ENCODE measurements at places on chromosomes 3 and 15.

DNA sequence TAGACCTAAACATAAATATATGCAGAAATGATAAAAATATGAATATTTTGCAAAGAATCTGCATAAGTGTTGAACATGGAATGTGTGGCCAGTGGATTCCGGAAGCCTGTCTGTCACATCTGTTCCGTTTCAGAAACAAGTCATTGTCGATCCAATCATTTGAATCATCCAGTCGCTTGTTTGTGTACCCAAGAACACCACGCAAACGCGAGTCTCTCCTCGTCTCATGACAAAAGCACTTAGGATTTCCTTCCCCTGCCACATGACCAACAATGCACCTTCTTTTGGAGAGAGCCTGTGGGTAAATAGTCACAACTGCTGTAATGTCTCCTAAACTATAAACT, 80.2 kb downstream of the FMN1 start:
- DNase-seq: no peak
- H3K4me1 ChIP-seq: no peaks in the 10 kb centered on the region
- no peaks in the 10 kb centered on the region for H3K27me3 ChIP-seq

GRCh38 chr3:111744611-111745010, 114.5 kb upstream of the PHLDB2 start:
- DNase-seq: no peak
- H3K27me3 ChIP-seq: no peaks in the 10 kb centered on the region
- H3K4me3 ChIP-seq: no peak overlapping the region
- no peaks in the 10 kb centered on the region for H3K36me3 ChIP-seq
- no peak overlapping the region for H3K27ac ChIP-seq

DNA sequence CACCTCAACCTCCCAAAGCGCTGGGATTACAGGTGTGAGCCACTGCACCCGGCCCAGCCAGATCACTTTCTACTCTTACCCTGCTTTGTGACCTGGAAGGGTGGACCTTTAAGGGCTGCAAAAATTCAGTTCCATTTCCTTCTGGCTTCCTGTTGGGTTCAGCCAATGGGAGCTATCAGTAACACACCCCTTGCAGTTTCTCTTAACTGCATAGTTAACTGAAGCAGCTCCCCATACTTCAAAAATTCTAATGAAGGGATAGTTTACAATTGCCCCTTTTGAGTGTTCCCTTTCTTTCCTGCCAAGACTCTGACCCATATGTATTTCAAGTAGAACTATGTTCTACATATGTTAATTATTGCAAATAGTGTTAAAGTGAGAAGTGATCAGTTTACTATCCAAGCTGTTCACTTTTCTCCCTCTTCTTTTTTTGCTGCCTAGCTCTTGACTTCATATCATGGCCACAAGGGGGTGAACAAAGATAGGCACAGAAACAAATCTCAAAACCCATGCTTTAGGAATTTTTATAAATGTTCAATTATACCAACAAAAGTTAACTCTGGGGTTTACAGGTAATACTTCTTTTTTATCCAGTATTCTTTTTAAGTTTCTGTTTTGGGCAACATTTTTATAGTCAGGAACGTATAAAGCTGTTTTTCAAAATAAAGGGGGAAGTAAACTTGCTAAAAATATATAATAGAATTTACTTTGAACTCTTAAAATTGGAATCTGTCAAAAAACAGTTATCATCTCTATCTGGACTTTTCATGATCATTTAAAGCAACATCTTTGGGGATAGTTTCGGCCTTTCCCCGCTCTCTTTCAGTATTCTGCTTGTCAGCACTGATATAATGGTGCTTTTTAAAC, 8.1 kb downstream of the PGBD4 start:
- H3K4me3 ChIP-seq: no peak overlapping the region
- H3K27me3 ChIP-seq: no peaks in the 10 kb centered on the region
- DNase-seq: no peak
- no peaks in the 10 kb centered on the region for H3K36me3 ChIP-seq
- no peak overlapping the region for H3K27ac ChIP-seq

GRCh38 chr15:74821091-74821789, 5.2 kb upstream of the CPLX3 start:
- no peak overlapping the region for H3K27ac ChIP-seq
- H3K27me3 ChIP-seq: peaks cover 44% of the 10 kb centered on the region
- DNase-seq: no peak
- no peaks in the 10 kb centered on the region for H3K4me1 ChIP-seq
- H3K4me3 ChIP-seq: no peak overlapping the region

DNA sequence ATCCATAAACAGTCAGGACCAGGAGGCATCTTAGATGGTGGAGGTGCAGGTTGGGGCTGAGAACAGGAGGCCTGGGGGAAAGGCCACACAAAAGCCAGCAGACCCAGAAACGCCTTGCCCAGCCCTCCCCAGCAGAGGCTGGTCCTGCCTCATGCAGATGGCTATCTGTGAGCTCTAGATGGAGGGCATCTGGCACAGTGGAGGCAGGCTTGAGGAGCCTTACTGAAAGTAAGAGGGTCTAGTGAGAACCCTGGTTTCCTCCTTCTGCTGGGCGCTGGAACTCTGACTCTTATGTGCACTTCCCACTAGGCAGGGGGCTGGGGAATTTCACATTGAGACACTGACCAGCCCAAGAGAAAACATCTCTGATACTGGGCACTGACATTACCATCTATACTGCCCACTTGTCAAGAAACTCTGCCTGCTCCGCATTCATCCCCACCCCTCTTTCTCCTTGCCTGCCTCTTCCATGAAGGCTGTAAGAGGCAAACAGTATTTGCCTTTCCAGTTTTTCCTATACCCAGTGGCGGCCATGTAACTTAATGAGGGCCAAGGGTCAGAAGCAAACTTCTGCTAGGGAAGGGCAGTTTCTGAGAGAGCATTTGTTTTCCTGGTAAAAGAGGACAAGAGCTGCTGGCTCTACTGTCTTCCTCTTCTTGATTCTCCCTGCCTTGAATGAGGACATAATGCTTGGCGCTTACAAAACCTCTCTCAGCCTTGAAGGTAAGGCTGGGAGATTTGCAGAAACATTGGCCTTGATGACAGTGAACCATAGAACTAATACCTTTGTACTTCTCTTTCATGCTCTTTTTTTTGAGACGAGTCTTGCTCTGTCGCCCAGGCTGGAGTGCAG, 4.4 kb upstream of the SCN5A start:
- H3K27me3 ChIP-seq: peaks cover 56% of the 10 kb centered on the region
- H3K27ac ChIP-seq: no peak overlapping the region
- no peaks in the 10 kb centered on the region for H3K4me1 ChIP-seq
- no peaks in the 10 kb centered on the region for H3K36me3 ChIP-seq

- H3K4me1 ChIP-seq: no peaks in the 10 kb centered on the region
- DNase-seq: no peak
- no peak overlapping the region for H3K27ac ChIP-seq
- no peaks in the 10 kb centered on the region for H3K36me3 ChIP-seq
- H3K4me3 ChIP-seq: no peak overlapping the region
Measured at GRCh38 chr3:98326105-98326893, 27.4 kb upstream of the OR5K4 start.

DNA sequence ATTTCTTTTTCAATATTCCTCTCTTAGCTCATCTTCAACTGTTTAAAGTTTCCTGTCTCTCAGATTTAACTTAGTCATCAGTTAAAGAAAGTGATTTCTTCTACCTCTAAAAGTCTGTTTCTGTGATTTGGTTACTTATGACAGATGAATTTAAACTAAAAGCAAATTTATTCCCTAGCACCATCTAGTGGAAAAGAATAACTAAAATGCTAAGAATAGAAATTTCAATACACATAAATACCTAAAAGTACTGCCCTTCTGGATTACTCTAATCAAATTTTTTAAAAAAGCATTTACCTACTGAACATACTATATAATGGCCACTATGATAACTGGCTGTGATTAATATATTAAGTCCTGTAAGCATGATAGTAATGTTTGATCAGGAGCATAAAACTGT, 14.0 kb upstream of the ZCWPW2 start:
- no peaks in the 10 kb centered on the region for H3K4me1 ChIP-seq
- H3K4me3 ChIP-seq: no peak overlapping the region
- H3K36me3 ChIP-seq: no peaks in the 10 kb centered on the region
- no peak for DNase-seq
- H3K27ac ChIP-seq: no peak overlapping the region

DNA sequence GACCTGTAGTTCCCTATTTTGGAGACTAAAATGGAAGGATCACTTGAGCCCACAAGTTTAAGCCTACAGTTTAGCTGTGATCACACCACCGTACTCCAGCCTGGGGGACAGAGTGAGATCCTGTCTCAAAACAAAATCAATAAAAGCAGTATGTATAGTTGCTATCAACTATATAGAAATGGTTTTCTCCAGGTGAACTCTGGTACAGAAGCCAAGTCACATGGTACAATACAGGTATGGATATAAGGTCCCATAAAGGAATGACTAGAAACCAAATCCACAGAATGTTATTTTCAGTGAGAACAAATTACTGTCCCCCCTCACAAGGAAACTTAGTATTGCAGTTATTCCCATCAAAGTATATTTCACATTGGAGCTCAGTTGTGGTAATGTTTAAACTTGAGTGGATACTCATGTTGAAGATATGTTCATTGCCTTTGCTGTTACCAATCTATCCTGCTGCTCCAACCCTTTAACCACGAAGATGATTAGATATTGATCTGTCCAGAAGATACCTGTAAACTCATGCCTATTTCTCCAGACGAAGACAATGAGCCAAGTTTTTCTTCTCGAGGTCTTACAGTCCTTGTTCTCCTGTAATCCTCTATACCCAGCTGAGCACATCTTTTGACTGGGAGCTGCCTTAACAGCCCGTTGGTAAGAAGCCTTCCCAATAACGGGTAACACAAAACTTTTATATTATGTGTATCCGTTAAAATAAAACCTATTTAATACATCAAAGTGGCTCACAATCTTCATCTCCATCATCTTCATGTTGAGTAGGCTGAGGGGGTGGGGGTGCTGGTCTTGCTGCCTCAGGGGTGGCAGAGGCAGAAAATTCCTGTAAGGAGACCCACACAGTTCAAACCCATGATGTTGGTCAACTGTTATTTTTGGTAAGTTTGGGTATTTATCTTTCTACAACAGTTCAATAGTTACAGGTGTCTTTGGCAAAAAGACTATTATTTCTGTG, 24.6 kb downstream of the TRA2B start:
- H3K27ac ChIP-seq: no peak overlapping the region
- no peaks in the 10 kb centered on the region for H3K27me3 ChIP-seq
